ENCODE measurements at places on chromosomes 4 and X.

DNA sequence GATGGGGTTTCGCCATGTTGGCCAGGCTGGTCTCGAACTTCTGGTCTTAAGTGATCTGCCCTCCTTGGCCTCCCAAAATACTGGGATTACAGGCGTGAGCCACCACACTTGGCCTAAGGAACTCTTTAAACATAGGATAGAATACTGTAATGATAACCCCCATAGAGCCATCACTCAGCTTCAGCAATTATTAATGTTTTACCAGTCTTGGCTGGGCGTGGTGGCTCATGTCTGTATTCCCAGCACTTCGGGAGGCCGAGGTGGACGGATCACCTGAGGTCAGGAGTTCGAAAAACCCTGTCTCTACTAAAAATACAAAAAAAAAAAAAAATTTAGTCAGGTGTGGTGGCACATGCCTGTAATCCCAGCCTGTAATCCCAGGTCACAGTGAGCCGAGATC, 15.1 kb downstream of the EIF2S3 start:
- no peak for DNase-seq

- DNase-seq: no peak
Measured at GRCh38 chr4:36285784-36286480, 4.5 kb downstream of the DTHD1 start.

- DNase-seq: no peak
Measured at GRCh38 chrX:97471071-97471470, 587.4 kb downstream of the RPA4 start.

DNA sequence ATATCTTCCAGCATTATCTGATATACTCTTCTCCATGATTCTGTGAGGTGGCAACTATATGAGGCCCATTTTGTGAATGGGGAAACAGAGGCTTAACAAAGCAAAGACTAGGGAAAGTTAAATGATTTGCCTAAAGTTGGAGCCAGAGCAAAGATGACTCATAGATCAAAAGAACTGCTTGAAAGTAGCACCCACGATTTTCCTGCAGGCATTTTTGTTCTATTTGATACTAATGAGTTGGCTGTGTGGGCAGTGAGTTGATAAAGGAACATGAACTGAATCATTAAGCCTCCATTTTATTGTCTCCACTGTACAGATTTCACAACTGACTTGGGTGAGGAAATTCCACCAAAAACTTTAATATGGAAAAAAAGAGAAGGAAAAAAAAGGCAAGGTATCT, 138.9 kb upstream of the IGFBP7 start:
- DNase-seq: no peak

GRCh38 chr4:40514497-40514951, 115.1 kb downstream of the RBM47 start:
- no peak for DNase-seq

GRCh38 chr4:3702561-3703221, 63.5 kb upstream of the ADRA2C start:
- no peak for DNase-seq

GRCh38 chrX:119477812-119478232, 9.6 kb downstream of the SLC25A5 start:
- no peak for DNase-seq

All from NCI-H2081 (cell line).